CD8-positive, alpha-beta memory T cell (primary cell): ENCODE measurements at places on chromosomes 5 and 9. TPM values are rescaled to one million over a fixed set of nuclear protein-coding genes. Genes with fewer than 3 reads are reported as not detected.

PRUNE2 gene
- 0.48 TPM for total RNA-seq

DNA sequence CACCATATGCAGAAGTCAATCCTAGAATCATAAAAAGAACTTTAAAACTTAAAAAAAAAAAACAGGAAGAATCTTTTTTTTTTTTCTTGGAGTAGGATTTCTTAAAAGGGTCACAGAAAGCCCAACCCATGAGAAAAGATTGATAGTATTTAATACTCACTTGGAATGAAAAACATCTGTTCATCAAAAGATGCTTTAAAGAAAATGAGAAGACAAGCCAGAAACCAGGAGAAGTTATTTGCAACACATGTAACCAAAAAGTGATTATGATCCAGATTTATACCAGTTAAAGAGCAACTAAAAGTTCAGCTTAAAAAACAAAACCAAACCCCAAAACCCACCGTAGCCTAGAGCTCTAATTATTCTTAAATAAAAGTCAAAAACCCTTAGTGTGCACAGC, 69.3 kb downstream of the TLE4 start:
- DNase-seq, result no peak

PRDM9 gene
- not detected for total RNA-seq

DNA sequence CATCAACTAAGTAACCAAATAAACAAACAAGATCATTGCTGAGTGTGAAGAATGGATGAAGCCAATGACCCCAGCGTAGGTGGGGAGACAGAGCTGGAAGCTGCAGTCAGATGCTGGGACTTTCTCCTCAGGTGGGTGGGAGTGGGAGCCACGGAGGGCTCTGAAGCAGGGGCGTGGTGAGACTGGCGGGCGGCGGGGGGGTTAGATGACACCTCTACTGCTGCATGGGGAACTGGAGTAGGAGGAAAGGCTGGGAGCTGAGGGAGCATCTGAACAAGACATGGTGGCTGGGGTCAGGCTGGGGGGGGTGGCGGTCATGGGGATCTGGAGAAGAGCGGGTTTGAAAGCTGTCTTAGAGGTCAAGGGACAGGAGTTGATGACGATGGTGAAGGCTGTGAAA, 193.8 kb downstream of the C9orf50 start:
- no peak for DNase-seq

DNA sequence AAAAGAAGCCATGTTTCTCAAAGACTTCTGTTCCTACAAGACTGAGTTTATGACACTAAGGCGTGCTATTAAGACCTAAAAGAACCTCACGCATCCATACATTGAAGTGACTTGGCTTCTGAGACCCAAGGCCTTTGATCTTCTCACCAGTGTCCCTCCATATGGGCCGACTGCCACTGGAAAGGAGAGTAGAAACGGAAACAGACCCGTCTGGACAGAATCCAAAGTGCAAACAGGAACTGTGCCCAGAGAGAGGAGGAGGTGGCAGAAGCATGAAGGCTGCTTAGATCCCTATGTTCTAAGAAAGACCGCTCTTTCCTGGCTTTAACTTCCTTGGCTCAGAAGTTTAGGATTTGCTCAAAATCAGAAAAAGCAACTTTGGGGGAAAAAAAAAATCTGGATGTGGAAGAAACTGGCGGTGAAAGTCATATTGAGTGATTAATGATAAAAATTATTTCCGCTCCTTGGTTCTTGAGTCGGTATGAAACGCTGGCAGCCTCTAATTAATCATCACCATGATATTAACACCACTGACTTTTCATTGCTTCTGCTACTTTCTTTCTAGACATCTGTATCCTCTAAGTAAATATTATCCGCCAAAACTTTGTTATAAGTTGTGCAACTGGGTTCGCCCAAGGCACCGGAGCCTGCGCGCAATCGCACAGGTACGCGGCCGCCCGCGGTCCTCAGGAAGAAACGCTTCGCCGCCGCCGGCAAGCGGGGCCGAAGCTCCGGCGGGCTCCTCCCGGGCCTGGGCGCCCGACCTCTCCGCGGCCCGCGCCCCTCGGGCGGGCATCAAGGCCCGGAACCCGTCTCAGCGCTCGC, 726 bp downstream of the DAP start:
- peak; percentile 31 for DNase-seq

EFNA5 gene
- total RNA-seq, result not detected

MEGF9 gene
- 7.0 TPM for total RNA-seq

DNA sequence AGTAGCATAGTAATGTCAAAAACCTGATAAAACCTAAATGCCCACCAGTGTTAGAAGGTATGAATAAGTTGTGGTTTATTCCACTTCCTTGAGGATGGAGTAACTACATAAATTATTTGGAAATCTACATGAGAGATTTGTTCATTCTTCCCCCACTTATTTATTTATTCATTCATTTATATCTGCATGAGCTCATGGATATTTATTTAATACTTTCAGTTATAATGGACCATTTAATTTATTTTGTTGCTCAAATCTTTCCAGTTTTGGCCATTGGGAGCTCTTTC, 223.8 kb upstream of the S1PR3 start:
- DNase-seq, result no peak

GRCh38 chr9:5632540-5632939, 3.6 kb downstream of the RIC1 start:
- DNase-seq, result no peak

GRCh38 chr5:133824661-133825254, 143.7 kb downstream of the C5orf15 start:
- no peak for DNase-seq

DNA sequence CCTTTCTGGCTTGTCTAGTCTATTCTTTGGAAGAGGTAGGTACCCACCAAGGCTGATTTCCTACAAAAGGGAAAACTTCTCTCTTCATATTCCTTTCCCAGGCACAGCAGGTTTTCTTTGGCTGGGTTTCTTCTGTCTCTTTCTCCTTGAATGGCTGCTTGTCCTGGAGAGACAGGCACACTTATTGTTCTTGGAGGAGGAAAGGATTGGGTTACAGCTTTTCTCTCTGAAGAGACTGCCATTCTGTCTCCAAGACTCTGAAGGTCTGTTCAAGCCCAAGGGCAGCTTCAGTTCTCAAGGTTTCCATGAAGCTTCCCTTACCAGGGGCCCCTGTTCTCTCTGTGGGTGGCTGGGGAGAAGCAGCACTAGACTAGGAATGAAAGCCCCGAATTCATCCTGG, 33.9 kb downstream of the ACTBL2 start:
- DNase-seq, result no peak

HMCN2 gene
- not detected for total RNA-seq

DNA sequence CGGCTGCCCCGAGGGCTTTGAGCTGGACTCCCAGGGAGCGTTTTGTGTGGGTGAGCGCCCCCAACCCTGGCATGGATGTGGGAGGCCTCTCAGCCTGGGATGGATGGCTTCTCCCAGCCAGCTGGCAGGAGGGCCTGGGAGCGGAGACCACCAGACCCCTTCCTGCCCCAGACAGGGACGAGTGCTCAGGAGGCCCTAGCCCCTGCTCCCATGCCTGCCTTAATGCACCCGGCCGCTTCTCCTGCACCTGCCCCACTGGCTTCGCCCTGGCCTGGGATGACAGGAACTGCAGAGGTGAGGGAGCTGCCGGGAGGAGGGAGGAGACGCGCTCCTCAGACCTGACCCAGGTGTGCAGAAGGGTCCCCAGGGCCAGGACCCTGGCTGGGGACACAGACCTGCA, 17.4 kb upstream of the ASS1 start:
- DNase-seq, result no peak

- DNase-seq, result no peak
Observed at GRCh38 chr5:134043793-134044792, 39.3 kb upstream of the VDAC1 start.

DNA sequence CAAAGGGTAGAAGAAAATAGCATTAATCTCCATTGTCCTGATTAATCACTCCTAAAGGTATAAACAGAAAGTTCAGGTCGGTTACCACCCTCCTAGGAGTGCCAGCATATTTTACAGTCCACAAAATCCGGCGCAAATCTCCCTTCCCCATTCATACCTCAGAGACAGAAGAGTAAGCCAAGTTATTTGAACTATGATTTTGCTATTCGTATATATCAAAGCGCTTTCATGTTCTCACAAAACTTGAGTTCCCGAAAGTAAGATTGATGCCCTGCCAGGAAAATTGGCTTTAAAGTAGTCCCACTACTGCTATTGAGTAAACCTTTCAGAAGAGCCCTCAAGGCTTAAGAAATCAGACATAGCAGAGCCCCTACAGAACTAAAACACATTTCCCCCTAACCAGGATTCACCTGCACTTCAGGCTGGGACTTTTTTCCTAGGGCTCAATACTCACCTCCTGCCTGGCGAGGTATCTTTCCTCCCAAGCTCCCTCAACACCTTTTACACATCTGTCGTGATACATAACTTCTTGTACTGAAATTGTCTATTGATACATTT, 21.8 kb upstream of the TRIM36 start:
- no peak for DNase-seq

DNA sequence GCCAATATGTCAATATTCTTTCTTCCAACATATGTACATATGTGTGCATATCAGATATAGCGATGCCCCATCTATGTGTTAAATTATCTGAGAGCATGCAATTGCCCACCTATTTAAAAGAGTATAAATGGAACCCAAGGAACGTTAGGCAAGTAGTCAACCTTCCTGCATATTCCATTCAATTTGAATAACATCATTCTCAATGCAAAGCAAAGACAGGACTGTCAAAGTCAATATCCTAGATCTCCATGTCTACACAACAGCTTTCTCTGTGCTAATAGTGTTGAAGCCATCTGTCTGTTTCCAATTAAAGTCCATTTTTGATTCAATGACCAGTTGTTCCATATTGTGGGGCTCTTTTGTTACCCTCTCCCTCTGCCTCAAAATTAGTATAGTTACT, 85.3 kb upstream of the COX7C start:
- DNase-seq, result no peak

SLC6A3 gene
- total RNA-seq, result not detected

F2RL1 gene
- 1.8 TPM for total RNA-seq

SOX30 gene
- 0.09 TPM for total RNA-seq

GRCh38 chr9:37960631-37961030, 56.7 kb upstream of the SLC25A51 start:
- DNase-seq, result no peak

DNA sequence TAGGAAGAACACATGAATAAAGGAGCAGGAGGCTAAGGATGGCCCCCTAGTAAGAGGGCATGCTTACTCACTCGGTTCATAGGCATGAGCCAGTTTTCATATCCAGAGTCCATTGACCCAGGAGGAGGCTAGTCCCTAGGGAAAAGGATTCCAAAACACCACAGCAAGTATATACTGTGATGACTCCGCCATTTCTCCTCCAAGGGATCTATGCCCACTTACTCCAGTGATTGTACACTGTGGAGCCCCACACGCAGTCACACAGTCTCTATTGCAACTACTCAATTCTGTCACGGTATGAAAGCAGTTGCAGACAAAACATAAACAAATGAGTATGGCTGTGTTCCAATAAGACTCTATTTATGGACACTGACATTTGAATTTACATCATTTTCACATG, 117.7 kb upstream of the ALDH1B1 start:
- DNase-seq, result no peak

DNA sequence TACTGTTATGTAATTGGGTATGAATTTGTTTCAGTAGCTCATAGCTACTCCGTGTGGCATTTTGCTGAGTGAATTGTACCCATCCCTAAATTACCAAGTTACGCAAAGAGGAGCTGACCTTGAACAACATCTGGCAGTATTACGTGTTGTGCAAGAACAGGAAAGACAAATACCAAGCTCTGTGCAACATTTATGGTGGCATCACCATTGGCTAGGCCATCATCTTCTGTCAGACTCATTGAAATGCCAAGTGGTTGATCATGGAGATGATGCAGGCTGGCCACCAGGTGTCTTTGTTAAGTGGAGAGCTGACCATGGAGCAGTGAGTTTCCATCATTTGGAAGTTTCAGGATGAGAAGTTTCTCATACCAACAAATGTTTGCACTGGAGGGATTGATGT, 15.0 kb downstream of the ZSWIM6 start:
- no peak for DNase-seq

GRCh38 chr5:172670005-172670402, 28.9 kb downstream of the NEURL1B start:
- DNase-seq, result no peak

DNA sequence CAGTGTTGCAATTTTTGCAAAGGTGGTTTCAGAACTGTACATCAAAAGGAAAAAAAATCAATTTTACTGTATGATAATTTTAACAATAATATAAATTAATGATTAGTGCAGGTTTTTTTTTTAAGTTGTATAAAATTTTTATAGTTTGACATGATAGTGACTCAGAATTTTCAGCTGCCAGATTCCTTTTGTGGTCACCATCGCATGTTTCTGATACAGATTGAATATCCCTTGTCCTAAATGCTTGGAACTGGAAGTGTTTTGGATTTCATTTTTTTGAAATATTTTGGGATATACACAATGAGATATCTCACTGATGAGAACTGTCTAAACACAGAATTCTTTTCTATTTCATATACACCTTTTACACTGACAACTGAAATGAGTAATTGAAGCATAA, 361.3 kb downstream of the RAB3C start:
- no peak for DNase-seq

CFAP77 gene
- not detected for total RNA-seq

DNA sequence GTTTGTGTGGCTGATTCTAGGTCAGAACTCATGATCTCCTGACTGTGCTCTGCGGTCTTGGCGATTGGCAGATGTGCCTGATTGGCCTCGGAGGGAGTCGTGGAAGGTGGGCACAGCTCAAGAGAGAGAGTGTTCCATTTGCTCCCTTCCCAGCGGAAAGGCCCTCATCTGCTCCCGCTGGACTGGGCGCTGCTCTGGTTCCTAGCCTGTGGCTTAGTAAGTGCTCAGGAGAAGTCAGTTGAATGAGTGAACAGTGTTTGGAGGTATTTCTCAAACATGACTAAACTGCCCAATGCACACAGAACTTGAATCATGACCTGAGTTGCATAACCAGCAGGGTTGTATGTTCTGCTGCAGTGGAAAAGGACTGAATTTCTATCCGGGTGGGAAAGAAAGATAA, 120.2 kb upstream of the PITX1 start:
- DNase-seq, result no peak

- DNase-seq, result no peak
Observed at GRCh38 chr9:94586814-94587213, 6.8 kb downstream of the FBP2 start.

DNA sequence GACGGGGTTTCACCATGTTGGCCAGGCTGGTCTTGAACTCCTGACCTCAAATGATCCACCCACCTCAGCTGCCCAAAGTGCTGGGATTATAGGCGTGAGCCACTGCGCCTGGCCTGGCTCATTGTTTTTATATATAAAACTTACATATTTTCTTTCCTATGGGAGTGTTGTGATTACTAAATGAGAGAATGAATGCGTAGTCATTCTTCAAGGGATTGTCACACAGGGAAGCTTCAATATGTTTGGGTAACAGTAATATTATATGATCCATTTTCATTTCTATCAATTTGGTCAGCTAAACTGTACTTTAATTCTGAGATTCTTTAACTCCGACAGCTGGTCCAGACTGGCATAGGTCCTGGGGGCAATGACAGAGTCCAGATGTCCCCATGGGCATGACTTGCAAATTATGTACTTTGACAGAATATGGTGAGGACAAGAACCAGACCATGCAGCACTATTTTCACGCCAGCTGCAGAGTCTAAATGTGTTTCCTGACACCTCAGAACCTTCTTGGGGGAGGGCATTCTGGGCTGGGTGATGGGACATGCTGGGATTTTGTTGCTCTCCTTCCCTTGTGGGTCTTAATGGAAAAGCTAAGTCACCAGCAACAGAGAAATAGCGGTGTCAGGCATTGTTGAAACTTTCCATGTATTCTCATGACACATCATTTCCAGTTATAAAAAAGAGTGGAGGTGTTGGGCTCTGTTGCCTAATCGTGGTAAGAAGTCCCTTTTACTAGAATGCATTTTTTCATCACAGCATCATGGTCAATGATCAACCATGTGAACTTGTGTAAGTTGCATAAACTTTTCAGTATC, 40.9 kb upstream of the TNC start:
- no peak for DNase-seq

GRCh38 chr5:773517-774264, 10.8 kb downstream of the ZDHHC11B start:
- no peak for DNase-seq
